Psoas muscle (tissue), 8 donors: ENCODE measurements at places on chromosomes 11 and 22. TPM values are rescaled to one million over a fixed set of nuclear protein-coding genes. Genes with fewer than 3 reads are reported as not detected.

DNA sequence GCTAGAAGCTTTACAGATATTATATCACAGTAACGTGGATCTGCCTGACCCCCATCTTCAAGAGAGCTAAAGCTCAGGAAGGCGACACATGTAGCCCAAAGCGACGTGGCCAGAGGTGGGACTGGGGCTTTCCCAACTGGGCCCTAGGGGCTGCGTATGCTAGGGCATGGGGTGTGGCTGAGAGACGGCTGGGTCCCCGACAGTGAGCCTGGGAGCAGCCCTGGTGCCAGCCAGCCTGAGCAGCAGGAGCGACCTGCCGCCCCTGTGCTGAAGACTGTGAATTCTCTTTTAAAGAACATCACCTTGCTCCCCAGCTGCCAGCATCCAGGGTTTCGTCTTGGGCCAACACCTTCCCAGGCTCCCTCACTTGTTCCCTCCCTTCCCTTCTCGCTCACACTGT is 32.9 kb upstream of the CYP2D6 start:
- no peak for DNase-seq

DNA sequence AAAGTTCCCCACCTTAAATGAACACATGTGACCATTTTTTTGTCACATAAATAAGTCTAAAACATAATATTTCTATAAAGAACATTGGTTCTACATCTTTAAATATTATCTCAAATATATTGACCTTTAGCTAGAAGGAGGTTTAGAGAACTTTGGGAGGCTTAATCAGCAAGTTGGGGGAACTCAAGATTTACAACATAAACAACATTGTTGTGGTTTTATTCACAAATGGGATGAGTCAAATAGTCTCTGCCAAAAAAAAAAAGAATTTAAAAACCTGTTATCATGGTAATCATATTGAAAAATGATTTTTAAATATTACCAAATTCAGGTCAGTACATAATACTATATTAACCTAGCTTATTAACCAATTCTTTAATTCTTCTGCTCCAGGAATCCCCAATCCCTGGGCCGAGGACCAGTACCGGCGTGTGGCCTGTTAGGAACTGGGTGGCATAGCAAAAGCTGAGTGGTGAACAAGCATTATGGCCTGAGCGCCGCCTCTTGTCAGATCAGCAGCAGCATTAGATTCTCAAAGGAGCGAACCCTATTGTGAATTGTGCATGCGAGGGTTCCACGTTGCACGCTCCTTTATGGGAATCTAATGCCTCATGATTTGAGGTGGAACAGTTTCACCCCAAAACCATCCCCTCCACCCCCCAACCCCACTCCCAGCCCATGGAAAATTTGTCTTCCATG is 98.2 kb downstream of the RDX start:
- DNase-seq, result no peak

DNA sequence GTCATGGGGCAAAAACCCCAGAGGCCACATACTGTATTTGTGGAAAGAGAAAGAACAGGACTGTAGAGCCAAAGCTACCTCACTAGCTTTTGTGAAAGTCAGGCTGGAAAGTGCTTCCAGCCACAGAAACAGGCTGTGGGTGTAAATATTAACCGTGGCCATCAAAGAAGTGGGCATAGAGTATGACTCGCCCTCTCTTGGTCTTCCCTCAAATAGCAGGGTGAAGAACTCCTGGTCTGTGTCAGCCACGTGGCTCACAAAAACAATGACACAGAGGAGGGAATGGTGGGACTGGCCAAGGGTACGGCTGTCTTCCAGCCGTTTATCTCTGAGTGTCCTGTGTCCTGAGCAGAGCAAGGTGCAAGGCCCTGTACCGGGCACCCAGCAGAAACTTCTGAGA is 37.6 kb upstream of the UBASH3B start:
- no peak for DNase-seq

DNA sequence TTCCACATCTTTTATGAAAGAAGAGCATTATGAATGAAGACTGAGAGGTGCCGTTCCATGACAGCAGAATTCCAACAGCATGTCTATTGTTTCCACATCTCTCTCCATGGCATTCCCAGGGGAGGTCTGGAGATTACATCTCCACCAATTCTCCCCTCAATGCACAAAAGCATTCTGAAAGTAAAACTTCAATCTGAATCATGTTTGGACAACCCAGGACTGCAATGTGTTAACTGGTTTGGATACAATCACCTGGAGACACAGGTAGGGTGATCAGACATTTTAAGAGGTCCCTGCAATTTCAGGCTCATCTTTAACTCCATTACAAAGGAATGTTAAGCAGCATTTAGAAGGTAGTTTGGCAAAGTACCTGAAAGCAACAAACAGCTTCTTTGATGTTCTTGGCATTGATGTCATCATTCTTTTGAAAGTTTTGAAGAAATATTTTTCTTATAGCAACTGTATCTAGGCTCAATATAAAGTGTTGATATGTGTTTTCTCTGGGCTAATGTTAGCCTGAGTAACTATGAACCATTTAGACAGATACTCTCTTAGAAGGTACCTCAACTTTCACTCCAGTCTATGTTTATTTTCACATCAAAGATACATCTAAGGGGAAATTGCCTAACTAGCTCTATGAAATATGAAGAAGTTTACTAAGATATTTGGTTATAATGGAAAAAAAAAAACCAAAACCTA is 181.4 kb upstream of the MTMR2 start:
- no peak for DNase-seq

- DNase-seq, result no peak
Observed at GRCh38 chr22:40410731-40411505, 40.5 kb downstream of the SGSM3 start.

- DNase-seq, result no peak
Observed at GRCh38 chr22:47497666-47498065, 735.2 kb downstream of the TBC1D22A start.

- no peak for DNase-seq
Observed at GRCh38 chr11:44628730-44629700, 63.6 kb downstream of the CD82 start.

DNA sequence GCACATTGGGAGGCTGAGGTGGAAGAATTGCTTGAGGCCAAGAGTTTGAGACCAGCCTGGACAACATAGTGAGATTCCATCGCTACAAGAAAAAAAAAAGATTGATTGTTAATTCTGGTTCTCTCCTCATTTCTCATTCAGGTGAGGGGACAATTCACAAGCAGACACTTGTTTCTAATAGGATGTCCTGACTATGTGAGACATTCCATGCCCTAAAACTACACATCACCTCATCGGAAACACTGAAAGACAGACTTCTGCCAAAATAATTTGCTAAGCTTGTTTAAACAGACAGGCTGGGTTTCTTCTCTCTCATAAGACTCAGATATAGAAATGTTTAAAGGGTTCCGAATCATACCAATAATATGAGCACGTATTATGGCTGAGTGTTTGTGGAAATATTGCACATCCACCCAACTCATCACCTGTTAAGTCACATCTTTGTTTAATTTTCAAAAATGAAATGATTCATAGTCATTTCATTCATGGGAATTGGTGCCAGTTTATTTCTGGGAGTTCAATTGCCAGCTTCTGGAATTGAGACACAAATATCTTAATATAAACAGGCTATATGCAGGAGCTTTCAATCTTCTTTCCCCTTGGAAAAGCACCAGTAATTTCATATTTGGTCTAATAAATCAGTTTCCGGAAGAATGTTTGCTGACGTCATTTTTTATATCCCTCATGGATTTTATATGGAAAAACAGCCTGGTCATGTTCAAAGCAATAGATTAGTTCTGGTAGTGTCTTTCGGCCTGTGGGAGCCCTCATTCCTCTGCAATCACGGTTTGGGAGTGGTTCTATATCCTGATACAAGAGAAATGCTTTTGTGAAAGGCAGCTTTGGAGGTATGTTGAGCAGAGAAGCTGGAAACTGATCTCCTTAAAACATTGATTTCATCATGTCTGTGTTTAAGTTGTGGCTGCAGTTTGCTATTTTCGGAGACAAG is 87.0 kb downstream of the BDNF start:
- DNase-seq, result no peak

GRCh38 chr11:79544361-79544760 is 103.5 kb upstream of the TENM4 start:
- DNase-seq, result no peak

DNA sequence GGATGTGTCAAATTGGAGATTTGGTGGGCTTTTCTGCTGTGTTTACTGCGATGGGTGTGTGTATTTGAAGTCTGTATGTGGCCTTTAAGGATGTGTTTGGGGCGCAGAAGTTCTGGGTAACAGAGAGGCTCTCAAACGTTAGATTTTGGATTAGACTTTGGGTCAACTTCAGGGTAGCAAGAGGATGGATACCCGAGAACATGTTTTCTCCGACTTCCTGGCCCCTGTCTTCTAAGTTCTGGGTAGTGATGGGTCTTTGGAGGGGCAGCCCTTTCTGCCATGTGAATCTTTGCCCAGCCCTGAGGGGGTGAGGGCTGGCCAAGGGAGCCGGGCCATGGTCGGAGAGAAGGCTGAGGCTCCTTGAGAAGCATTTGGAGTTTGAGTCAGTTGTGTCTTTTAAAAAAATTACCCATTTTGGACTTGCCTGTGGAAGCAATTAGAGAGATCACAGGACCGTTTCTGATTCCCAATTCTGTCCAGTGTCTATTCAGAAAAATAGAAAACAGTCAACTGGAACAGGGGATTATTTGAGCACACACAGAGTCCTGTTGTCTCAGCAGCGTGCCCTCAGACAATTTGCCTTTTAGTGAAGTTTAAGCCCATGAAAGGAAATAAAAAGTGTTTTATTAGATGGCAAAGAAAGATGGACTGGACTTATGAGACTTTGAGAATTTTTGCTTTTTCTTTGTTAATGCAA is 114.4 kb downstream of the PTPRJ start:
- DNase-seq, result no peak

GRCh38 chr11:105051559-105051958 is 6.4 kb upstream of the CARD16 start:
- DNase-seq, result no peak

DNA sequence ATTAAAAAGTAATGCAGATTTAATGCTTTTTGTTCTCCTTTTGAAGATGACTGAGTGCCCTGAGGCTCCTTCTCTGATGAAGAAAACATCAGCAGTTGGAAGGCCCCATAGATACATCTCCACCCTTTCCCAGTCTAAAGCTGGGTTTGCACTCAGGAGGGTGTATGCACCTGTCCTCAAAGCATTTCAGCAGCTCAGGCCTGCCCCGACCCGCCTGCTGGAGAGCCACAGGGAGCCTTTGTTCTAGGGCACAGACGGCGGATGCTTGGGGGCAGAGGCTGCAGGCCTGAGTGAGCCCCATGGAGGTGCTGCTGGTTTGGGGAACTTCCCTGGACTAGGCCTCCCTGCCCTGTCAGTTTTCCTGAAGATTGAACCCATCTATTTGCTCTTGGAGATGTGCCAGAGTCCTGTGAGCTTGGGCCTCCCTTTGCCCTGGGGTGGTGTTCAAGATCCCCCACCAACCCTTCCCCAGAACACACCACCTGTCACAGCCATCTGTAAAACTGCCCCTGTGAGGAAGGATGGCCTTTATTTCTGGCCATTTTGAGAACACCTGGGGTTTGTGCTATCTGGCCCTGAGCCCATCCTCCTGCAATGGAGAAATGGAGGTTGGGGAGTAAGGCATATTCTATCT is 160.0 kb downstream of the NAV2 start:
- no peak for DNase-seq

- DNase-seq, result no peak
Observed at GRCh38 chr11:112499881-112500204, 239.2 kb upstream of the PLET1 start.

GRCh38 chr11:117223741-117224689 is 7.9 kb downstream of the PCSK7 start:
- DNase-seq, result no peak

DNA sequence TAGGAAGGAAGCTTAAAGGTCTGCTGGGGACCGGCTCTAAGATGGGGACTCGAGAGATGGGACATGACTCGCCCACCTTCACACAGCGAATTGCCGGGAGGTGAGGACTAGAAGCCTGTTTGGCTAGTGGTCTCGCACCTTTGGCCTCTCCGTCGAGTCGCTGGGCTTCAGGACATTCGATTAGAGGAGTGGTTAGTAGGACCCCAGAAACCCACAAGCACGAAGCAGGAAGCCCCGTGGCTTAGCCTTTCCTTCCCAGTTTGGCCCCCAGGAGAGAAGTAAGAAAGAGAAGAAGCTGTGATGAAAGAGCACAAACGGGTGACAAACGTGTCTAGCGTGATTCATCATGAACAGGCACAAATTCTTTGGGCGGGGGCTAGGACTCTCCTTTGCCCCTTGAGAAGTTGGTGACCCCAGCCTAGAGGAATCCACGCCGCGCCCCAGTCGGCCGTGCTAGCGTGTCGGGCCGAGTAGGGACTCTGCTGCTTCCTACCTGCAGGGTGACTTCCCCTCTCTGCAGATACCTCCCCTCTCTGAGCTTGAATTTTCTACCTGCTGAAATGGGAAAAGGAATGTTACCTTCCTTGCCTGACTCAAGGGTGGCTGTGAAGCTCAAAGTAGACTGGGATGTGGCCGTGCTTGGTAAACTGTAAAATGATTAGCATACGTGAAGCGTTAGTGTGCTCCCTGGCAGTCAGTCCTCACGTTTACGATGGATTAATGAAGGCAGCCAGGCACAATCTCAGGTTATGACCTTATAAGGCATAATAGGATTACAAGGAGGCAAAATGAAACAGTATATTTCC is 1.1 kb upstream of the ADM start:
- peak; percentile 66 for DNase-seq

- DNase-seq, result no peak
Observed at GRCh38 chr11:62816557-62816956, 11.3 kb upstream of the NXF1 start.

DNA sequence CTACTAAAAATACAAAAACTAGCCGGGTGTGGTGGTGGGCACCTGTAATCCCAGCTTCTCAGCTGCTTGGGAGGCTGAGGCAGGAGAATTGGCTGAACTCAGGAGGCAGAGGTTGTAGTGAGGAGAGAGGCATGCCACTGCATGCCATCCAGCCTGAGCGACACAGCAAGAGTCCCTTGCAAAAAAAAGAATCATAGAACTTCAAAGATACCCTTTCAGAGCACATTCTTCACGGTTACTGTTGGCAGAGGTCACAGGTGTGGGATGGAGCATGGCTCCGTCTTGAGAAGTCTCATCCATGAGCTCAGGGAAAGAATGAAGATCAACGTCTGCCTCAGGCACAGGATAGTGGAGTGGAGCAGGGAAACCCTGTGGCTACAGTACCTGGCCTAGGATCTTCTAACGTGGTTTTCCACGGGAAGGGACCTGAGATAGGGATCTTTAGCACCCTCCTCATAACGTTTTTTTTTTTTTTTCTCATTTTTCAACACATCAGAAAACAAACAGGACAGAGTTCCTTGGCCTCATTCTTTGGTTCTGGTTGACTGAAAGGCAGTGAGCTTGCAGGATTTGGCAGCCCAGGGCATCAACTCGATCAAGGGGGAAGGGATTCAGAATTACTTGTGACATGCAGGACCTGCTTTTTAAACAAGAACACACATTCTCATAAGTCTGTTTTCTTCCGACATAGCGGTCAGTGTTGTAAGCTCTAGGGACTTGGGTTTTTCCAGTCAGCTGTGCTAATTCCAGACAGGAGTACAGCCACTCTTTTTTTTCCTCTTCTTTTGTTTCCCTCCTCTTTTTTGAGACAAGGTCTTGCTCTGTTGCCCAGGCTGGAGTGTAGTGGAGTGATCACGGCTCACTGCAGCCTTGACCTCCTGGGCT is 22.8 kb downstream of the F2 start:
- DNase-seq, result no peak

GRCh38 chr11:15493921-15494620 is 379.3 kb downstream of the INSC start:
- no peak for DNase-seq

GRCh38 chr11:104161751-104162450 is 2.0 kb downstream of the PDGFD start:
- no peak for DNase-seq

Gene DDIAS
- 3.1 TPM for polyA plus RNA-seq

Gene TOMT
- not detected for polyA plus RNA-seq

Gene TREH
- 0.17 TPM for polyA plus RNA-seq

Gene APOL4
- 1.1 TPM for polyA plus RNA-seq

Gene OR51B5
- polyA plus RNA-seq, result not detected

Gene GDPD5
- polyA plus RNA-seq, result 6.4 TPM

Gene CYTH4
- polyA plus RNA-seq, result 0.76 TPM
